ENCODE measurements at places on chromosomes 5 and 9. TPM values are rescaled to one million over a fixed set of nuclear protein-coding genes. Genes with fewer than 3 reads are reported as not detected.

The GPBP1 gene
- polyA plus RNA-seq: 63.7 TPM

The ERGIC1 gene
- 147 TPM for polyA plus RNA-seq

- DNase-seq: no peak
Observed at GRCh38 chr9:119240546-119240945, 128.7 kb downstream of the BRINP1 start.

DNA sequence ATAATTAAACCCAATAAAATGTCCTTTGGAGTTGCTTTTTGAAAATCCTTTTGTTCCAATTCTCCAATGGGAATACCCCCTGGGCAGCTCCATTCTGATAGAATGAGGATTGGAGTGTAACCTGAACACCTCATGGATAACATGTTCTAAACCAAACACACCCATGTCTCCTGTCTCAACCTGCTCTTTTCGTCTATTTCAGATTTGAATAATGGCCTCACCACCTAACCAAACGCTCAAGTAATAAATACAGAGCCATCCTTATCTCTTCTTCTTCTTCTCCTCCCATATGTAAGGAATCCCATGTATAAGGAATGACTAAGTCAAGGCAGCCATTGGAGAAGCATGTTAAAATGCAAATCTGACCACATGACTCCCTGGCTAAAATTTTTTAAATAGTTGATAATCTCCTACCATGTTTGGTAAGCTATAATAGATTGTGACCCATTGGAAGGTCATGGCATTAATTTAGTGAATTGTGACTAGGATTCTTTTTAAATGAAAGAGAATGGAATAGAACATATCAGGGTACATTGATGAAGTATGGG is 26.0 kb downstream of the ELL2 start:
- DNase-seq: no peak

- DNase-seq: no peak
Observed at GRCh38 chr5:163604013-163604412, 98.6 kb downstream of the MAT2B start.

DNA sequence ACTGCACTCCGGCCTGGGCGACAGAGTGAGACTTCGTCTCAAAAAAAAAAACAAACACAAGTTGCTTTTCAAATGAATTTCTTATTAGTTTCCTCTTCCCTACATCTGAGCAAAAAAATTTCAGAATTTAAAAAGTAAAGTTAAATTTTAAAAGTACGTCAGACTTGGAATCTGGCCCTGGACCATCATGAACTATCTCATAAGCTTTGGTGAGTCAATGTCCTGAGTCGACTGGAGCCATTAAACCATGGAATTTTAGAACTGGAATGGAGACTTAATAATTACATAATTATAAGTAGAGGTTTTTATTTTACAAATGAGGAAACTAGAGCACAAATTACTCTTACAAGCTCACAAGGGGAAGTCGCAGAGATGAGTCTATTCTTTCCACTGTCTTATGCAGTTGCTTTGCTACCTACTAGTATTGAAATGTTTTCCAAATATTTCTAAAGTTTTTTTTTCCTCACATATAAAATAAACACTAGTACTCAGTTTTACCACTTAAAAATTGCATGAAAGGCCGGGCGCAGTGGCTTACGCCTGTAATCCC is 98.0 kb upstream of the ZNF608 start:
- DNase-seq: no peak

DNA sequence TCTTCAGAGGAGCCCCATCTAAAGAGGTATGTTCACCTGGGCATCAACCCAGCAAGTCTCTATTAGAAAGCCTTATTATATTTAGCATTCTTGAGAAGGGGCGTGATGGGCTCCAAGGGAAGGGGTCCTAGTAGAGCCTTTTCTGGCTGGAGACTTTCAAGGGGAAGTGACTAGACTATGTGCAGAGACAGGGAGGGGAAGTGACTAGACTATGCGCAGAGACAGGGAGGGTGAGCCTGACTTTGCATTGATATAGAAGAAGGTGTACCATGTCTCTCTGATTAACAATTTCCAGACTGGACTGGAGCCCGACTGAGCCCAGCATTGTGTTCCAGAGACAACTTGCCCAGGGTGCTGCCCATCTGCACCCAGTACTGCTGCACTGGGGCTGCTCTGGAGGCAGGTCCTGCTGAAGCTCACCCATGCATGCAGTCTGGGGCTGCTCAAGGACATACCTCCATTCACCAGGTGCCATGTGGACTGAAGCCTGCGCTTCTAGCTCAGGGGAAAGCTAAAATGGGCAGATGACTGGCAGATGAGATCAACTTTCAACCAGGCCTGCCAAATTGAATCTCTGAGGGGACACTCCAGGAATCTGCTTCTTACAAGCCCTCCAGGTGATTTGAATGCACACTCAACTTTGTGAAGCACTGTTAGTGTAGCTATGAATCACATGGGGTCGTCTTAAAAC is 83.0 kb upstream of the GNA14 start:
- no peak for DNase-seq

All from ovary (tissue), 10 donors.